Lung (tissue), 17 donors: ENCODE measurements at places on chromosomes 16 and 17. TPM values are rescaled to one million over a fixed set of nuclear protein-coding genes. Genes with fewer than 3 reads are reported as not detected.

GRCh38 chr17:1058423-1059130 is 61.6 kb downstream of the TIMM22 start:
- peaks cover 22% of the 10 kb centered on the region for H3K36me3 ChIP-seq
- no peak overlapping the region for H3K27ac ChIP-seq
- H3K4me3 ChIP-seq: no peak overlapping the region
- H3K4me1 ChIP-seq: no peaks in the 10 kb centered on the region

- H3K27ac ChIP-seq: no peak overlapping the region
- peaks cover 65% of the 10 kb centered on the region for H3K27me3 ChIP-seq
- H3K36me3 ChIP-seq: no peaks in the 10 kb centered on the region
- no peak for DNase-seq
- H3K4me3 ChIP-seq: no peak overlapping the region
- no peaks in the 10 kb centered on the region for H3K4me1 ChIP-seq
Observed at GRCh38 chr17:52157603-52158449, 688 bp downstream of the CA10 start.

- no peak for DNase-seq
- no peak overlapping the region for H3K4me3 ChIP-seq
- no peaks in the 10 kb centered on the region for H3K4me1 ChIP-seq
- no peaks in the 10 kb centered on the region for H3K27me3 ChIP-seq
Observed at GRCh38 chr17:72699545-72699944, 392.9 kb downstream of the SLC39A11 start.

DNA sequence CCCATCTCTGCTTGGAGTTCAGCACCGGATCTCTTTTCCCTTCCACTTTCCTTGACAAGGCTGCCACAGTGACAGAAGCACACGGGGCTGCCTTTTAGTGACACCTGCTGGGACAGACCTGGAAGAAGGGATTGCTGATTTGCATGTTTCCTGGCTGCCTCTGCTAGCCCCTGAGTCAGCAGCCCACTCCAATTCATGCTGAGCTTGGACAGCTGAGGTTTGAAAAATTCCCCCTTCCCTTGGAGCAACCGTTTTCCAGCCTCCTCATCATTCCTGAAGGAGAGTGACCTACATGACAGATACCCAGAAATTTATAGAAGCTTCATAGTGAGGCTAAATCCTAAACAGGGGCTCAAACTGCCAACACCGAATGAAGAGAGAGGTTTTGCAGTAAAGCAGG is 18.8 kb upstream of the RBL2 start:
- H3K27me3 ChIP-seq: no peaks in the 10 kb centered on the region
- no peaks in the 10 kb centered on the region for H3K4me1 ChIP-seq
- no peak overlapping the region for H3K4me3 ChIP-seq

GRCh38 chr16:75112734-75113491 is 3.7 kb downstream of the LDHD start:
- peaks cover 5% of the 10 kb centered on the region for H3K36me3 ChIP-seq
- no peak for DNase-seq
- H3K27me3 ChIP-seq: no peaks in the 10 kb centered on the region
- H3K4me3 ChIP-seq: no peak overlapping the region
- no peak overlapping the region for H3K27ac ChIP-seq

DNA sequence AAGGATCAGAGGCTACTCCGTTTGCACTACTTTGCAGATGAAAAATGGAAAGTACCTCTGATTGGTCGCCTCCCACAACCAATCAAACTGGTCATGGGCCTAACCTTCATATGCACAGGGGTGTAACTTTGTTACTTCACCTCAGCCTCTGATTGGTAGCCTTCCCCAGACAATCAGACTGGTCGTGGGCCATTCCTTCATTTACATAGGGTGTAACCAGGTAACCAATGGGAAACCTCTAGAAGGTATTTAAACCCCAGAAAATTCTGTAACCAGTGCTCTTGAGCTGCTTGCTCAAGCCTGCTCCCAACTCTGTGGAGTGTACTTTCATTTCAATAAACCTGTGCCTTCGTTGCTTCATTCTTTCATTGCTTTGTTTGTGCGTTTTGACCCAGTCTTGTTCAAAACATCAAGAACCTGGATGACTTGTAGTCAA is 39.2 kb upstream of the USP22 start:
- no peak overlapping the region for H3K4me3 ChIP-seq
- no peak overlapping the region for H3K27ac ChIP-seq

- no peak for DNase-seq
- peak overlapping the region; percentile 55 for H3K4me3 ChIP-seq
- H3K4me1 ChIP-seq: peaks cover 2% of the 10 kb centered on the region
- H3K27ac ChIP-seq: no peak overlapping the region
- H3K36me3 ChIP-seq: no peaks in the 10 kb centered on the region
Observed at GRCh38 chr17:48100160-48100559, 1.1 kb downstream of the CBX1 start.

DNA sequence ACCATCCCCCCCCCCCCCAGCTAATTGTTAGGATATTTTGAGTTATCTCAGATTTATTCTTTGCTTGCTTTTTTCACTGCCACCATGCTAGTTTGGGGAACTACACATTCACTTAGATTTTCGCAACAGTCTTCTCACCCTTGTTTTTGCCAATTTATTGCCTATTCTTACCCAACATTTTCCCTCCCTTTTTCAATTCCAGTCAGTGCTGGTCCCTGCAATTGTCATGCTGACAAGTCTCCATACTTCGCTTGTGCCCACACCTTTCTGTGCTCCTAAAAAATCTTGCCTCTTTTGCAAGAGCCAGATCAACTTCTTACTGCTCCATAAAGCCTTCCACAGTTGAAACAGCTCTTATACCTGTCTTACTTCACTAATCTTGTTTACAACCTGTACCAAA is 16.3 kb downstream of the TNRC6A start:
- H3K27me3 ChIP-seq: no peaks in the 10 kb centered on the region
- H3K4me3 ChIP-seq: no peak overlapping the region
- no peaks in the 10 kb centered on the region for H3K4me1 ChIP-seq

GRCh38 chr16:30797670-30798309 is 10.8 kb upstream of the ZNF629 start:
- DNase-seq: no peak
- no peaks in the 10 kb centered on the region for H3K4me1 ChIP-seq
- no peaks in the 10 kb centered on the region for H3K36me3 ChIP-seq
- H3K4me3 ChIP-seq: no peak overlapping the region
- H3K27me3 ChIP-seq: no peaks in the 10 kb centered on the region
- no peak overlapping the region for H3K27ac ChIP-seq

DNA sequence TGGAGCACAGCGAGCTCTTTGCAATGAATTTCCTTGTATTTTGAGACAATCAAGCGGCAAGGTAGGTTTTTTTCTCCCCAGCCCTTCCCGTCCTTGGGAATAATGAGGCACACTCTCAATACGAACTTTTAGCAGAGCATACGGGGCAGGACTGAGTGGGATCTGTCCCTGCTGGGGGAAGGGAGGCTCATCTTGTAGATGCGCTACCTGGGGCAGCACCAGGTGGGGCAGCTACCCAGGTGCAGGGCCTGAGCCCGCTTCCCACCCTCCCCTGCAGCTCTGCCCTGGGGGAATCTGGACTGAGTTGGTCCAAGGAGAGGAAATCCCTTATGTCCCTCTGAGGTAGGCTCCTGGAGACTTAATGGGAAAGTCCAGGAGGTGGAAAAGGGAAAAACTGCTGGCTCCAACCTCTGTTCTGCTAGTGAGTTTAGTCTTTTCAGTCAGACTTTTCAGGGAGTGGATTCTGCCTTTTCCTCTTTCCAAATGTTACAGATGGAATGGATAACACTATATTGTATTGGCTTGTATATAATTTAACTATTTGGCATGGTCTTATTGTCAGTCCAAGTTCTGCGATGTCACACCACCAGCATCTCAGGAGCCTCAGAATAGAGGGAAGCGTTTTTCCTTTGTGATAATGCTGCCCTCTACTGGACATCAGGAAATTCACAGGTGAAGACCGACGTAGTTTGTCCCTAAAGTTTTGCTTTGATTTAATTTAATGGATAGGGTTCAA is 9.6 kb upstream of the CES1 start:
- no peaks in the 10 kb centered on the region for H3K36me3 ChIP-seq
- H3K4me3 ChIP-seq: no peak overlapping the region
- peak; percentile 79 for DNase-seq
- H3K27me3 ChIP-seq: no peaks in the 10 kb centered on the region
- no peak overlapping the region for H3K27ac ChIP-seq

- no peaks in the 10 kb centered on the region for H3K27me3 ChIP-seq
- no peaks in the 10 kb centered on the region for H3K4me1 ChIP-seq
- peak; percentile 31 for DNase-seq
Observed at GRCh38 chr17:4204710-4205173, 59.0 kb downstream of the ANKFY1 start.

- H3K27me3 ChIP-seq: no peaks in the 10 kb centered on the region
- H3K27ac ChIP-seq: no peak overlapping the region
- no peak overlapping the region for H3K4me3 ChIP-seq
- peaks cover 11% of the 10 kb centered on the region for H3K36me3 ChIP-seq
- DNase-seq: no peak
Observed at GRCh38 chr17:77474292-77474988, 333.7 kb downstream of the SEC14L1 start.

DNA sequence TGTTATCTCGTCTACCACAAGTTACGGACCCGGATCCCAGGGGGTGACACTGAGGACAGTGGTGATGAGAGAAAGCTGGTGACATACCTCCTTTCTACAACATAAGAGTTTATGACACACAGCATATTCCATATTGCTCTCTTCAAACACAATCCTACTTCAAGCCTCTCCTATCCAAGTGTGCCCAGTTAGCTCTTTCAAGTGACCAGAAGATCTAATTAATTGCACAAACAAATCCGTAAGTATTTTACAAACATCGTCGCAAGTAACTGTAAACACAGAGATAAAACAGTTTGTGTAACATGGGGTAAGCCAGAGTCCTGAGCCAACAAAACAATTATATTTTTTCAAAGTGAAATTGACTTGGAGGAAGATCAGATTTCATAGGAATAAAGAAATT is 235.0 kb downstream of the CHD9NB start:
- peak; percentile 44 for DNase-seq
- H3K4me3 ChIP-seq: no peak overlapping the region
- H3K27me3 ChIP-seq: no peaks in the 10 kb centered on the region
- no peak overlapping the region for H3K27ac ChIP-seq
- no peaks in the 10 kb centered on the region for H3K36me3 ChIP-seq
- H3K4me1 ChIP-seq: no peaks in the 10 kb centered on the region

DNA sequence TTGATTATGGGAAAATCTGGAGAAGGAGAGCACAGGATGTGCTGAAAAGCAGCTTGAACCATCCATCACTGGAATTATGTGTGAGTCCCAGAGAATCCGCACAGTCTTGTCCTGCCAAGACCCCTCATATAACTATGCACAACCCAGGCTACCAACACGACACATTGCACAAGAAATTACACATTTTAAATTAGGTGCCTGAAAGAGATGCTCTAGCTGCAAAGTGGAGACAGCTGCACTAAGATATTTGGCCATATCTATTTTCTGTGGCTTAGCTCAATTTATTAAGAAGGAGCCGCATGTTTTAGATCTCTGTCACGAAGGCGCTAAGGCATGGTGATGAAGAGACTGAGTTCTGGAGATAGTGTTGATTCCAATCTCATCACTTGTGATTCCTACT is 1308.4 kb downstream of the CDH8 start:
- H3K27ac ChIP-seq: no peak overlapping the region
- no peaks in the 10 kb centered on the region for H3K36me3 ChIP-seq
- no peak overlapping the region for H3K4me3 ChIP-seq

DNA sequence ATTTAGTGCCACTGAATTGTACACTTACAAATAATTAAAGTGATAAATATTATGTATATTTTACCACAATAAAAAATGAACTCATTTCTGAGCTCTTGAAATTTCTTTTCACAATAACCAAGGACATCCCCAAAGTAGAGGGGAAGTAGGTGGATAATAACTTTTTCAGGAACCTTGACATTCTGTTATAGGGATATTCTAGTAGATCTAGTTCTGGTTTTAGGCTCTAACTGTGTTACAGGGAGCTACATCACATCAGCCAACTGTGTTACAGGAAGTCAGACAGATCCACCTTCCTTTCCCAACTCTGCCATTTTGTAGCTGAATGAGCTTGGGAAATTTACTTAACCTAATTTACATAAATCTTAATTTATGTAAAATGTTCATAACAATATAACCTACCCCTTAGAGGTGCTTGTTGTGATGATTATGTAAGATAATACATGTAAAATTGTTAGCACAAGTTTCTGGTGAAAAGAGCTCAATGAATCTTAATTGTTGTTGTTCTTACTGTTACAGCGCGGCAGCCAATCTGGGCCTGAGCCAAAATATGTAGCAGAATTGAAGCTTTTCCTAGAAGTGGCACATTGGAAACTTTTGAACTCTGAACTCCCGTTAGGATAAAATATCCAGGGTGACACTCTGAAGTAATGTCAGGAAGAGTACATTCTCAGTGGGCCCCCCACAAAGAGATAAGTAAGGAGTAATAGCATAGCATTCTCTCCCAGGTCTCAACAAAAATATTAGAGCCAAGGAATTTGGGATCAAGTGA is 169.8 kb downstream of the AATF start:
- H3K27me3 ChIP-seq: no peaks in the 10 kb centered on the region
- H3K27ac ChIP-seq: no peak overlapping the region
- peak; percentile 81 for DNase-seq
- H3K4me3 ChIP-seq: no peak overlapping the region
- H3K4me1 ChIP-seq: peaks cover 16% of the 10 kb centered on the region

GRCh38 chr17:62188713-62189112 is 123.6 kb upstream of the MED13 start:
- no peaks in the 10 kb centered on the region for H3K4me1 ChIP-seq
- no peak overlapping the region for H3K4me3 ChIP-seq
- H3K27me3 ChIP-seq: no peaks in the 10 kb centered on the region
- H3K36me3 ChIP-seq: no peaks in the 10 kb centered on the region
- no peak for DNase-seq

GRCh38 chr16:85037050-85037410 is 9.4 kb downstream of the KIAA0513 start:
- H3K4me3 ChIP-seq: no peak overlapping the region
- no peaks in the 10 kb centered on the region for H3K27me3 ChIP-seq
- DNase-seq: no peak
- peaks cover 6% of the 10 kb centered on the region for H3K4me1 ChIP-seq
- H3K27ac ChIP-seq: no peak overlapping the region
- H3K36me3 ChIP-seq: no peaks in the 10 kb centered on the region

Gene TP53TG3F
- not detected for total RNA-seq

Gene TUFM
- total RNA-seq: 58.6 TPM

Gene KRTAP9-2
- not detected for total RNA-seq

Gene CDRT15
- not detected for total RNA-seq

Gene NPIPA2
- 1.7 TPM for total RNA-seq

Gene MT1H
- total RNA-seq: not detected

Gene GRB7
- total RNA-seq: 19.8 TPM

Gene MOSMO
- 11.7 TPM for total RNA-seq
